8988T (cell line): ENCODE measurements at places on chromosomes 6 and 20.

- DNase-seq = no peak
Measured at GRCh38 chr6:148085631-148086331, 256.9 kb upstream of the SASH1 start.

GRCh38 chr6:45654673-45655072, 276.9 kb upstream of the SUPT3H start:
- DNase-seq = no peak

DNA sequence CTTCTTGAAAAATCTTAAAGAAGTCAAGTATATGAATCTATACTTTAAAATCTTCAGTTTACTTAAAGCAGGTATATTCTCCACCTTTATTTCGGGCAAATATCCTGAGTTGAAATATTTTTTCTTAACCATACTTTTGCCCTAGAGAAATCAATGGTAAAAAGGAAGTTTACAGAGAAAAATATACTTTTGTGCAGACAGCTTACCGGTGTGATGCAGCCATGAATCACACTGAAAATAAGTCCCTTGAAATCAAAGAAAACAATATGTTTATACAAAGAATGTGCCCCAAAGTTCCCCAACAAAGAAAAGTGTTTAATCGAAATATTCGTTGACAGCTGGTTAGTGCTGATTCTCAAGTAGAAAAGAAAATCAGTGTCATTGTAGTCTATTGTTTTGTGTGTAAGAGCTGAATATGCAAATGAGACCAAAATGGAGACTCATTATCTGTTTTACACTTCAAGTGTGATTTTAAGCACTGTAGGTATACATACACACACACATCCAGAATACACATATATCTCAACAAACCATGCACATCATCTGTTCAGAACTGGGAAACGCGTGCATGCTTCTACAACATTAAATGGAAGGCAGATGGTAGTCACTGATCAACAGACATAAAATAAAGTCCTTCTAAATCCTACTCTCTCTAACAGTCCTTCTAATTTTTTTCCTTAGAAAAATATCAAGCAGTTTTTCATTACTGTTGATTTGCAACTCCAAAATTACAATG, 73.3 kb downstream of the BTBD9 start:
- no peak for DNase-seq

DNA sequence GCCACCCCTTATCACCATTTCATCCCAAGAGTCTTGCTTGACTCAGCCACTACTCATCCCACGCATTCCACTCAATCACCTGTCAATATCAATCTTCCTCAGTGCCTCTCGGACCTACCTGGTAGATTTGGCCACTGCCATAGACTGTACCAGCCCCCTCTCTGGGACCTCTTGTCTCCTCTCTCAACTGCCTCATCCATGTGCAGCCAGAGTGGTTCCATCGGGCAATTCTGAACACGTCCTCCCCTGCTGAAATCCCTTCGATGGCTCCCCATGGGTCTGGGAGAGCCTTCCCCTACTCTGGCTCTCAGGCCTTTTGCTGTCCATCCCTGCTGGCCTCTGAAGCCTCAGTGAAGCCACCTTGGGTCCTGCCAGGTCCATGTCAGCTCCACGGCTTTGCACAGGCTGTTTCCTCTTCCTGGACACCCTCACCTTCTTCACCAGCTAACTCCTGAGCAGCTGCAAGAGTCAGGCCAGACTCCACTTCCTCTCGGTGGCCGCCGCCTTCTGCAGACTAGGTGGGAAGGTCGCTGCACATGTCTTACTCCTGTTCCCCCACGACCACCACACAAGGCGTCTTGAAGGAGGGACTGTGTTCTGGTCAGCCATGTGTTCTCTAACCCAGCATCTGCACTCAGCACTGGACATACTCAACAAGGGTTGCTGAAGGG, 120.4 kb downstream of the TOX2 start:
- no peak for DNase-seq

DNA sequence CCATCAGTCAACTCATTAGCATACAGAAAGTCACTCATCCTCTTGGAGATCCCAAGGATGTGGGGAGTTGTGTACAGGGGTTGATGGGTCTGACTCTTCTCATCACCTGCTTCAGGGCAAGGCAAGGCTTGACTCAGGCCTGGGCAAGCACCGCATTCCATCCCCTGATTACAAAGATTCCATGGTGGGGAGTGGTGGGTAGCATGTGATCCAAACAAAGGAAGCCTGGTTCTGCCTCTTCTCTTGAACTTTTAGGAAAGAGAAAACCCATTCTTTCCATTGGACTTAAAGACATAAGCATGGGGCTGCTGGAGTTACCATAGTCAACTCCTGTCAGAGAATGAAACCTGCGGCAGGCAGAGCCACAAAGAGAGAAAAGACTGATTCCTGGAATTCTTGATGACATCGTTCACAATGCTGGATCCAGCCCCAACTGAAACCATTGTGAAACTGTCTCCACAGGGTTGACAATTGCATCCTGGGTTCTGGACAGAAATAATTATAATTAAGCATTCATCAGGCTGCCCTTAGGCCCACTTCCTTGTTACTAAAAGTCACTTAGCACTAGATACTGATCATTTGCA, 235.8 kb upstream of the KCNG1 start:
- DNase-seq = no peak

DNA sequence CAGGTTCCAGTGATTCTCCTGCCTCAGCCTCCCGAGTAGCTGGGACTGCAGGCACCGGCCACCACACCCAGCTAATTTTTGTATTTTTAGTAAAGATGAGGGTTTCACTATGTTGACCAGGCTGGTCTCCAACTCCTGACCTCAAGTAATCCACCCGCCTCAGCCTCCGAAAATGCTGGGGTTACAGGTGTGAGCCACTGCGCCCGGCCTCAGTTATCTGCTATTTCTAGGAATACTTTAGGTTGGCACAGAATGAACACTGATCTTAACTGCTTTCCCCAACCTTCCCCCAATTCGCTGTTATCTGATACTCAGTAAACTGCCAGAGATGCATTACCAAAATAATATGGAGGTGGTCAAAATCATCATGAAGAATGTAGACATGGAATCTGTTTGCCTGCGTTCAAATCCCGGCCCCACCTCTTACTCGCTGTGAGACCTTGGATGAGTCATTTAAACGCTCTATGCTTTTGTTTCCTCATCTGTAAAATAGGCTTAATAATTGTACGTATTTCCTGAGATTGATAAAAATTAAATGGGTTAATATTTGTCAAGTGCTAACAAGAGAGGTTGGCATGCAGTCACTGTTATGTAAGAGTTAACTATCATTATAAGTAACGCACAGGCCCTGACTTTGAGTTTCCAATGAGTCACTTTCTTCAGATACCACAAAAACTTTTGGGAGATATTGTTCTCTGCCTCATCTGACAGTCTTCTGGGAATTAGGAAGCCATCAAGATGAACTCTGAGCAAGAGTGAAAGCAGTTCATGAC, 44.5 kb upstream of the NCOA3 start:
- DNase-seq = no peak
